ENCODE measurements at places on chromosomes 16 and 17. TPM values are rescaled to one million over a fixed set of nuclear protein-coding genes. Genes with fewer than 3 reads are reported as not detected.

GRCh38 chr16:49580751-49581303 lies 207.2 kb downstream of the C16orf78 start:
- no peak for DNase-seq

Gene ST6GALNAC2
- 8.3 TPM for polyA plus RNA-seq

Gene NPIPB8
- polyA plus RNA-seq: not detected

DNA sequence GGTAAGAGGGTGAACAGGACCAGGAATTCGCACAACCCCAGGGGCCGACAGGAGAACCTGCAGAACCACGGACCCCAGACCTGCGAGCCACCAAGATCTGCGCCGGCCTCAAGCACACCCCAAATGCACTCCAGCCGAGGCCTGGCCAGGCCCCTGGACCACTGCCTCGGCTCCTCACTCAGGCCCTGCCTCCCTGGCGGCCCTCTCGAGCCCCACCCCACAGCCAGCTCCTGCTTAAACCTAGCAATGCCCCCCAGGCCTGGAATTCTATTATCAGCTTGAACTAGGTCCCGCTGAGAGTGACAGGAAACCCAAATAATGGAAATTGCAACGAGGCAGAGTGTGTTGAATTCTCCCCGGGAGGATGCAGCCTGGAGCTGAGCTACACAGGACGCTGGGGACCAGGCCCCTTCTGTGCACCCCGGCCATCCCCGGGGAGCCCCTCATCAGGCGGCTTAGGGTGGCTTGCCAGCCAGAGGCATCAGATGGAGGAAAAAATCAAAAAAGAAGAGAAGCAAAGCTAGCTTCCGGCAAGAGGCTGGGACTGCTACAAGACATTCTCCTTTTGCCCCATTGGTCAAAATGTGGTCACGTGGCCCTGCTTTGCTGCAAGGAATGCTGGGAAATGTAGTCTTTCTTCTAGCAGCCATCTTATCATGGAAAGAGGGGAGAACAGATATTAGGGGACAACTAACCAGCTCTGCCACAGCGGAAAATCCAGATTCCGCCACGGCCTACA lies 2.4 kb upstream of the ENPP7 start:
- peak; percentile 98 for DNase-seq

- DNase-seq: no peak
These were observed 9.5 kb downstream of the KRT32 start for GRCh38 chr17:41457676-41458075.

- DNase-seq: no peak
These were observed 78.1 kb downstream of the OR1D5 start for GRCh38 chr17:2985318-2985717.

GRCh38 chr16:77430787-77431585 lies 3.8 kb downstream of the ADAMTS18 start:
- peak; percentile 61 for DNase-seq

Gene REXO5
- polyA plus RNA-seq: 12.6 TPM

GRCh38 chr16:83397601-83398291 lies 410.0 kb upstream of the HSBP1 start:
- DNase-seq: no peak

DNA sequence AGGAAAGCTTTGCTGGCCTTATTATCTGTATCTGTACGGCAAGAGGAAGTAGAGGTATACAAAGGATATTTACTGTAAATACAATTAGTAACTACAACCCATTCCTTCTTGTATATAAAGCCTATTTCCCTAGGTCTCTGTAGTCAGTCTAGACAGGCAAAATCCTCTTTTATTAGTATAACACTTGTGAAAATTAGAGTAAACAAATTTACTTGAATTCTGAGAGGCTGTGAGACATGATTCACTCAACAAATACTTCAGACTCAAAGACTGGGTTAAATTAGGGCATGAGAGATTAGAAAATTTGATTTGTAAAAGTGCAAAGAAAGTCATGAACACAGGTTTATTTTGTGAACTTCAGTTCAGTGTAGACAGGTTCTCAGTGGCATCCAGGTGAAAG lies 30.9 kb upstream of the CDH8 start:
- no peak for DNase-seq

DNA sequence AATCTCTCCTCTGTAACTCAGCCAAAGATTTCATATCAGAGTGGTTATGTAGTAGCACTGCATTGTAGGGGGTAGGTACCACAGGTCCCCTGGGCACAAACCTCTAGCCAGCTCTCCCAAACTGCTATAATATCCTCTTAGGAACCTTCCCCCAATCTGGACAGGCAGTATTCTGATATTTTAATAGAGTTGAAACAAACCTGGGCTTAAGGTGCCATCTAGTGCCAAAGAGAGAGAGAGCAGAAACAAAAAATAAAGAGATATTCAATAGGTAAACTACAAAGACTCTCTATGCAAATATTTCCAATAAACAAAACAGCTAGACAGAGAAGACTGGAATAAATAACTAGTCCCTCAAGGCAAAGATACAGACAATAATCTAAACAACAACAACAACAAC lies 1070.0 kb downstream of the CDH11 start:
- DNase-seq: peak; percentile 13

Gene CCDC144A
- polyA plus RNA-seq: 0.44 TPM

Gene MEOX1
- polyA plus RNA-seq: not detected

- DNase-seq: no peak
These were observed at the start of gene CBFA2T3 for GRCh38 chr16:88977018-88977811. CBFA2T3 (minus strand) TSS chr16:88977207; CDS start chr16:88976807, 400 bp downstream.

DNA sequence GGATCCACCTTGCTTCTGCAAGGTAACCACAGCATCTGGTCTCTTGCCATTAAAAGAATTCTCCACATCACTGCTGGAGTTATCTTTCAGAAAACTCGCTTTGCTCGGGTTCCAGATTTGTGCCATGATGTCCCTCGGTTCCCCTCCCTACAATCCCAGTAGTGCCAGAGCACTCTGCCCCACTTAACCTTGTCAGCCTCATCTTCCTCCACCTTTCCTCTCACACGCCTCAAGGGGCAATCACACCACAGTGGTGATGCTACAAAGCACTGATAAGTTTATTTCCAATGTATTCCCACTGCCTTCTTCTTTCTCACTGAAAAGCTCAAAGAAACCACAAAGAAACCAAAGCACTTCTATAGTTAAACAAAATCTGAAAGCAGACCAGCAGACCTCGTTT lies 11.4 kb upstream of the CDRT4 start:
- no peak for DNase-seq

GRCh38 chr17:55750750-55751657 lies at the start of gene PCTP:
PCTP (plus strand) TSS chr17:55751051; CDS start chr17:55751104, 53 bp downstream.
- DNase-seq: peak; percentile 90

- DNase-seq: peak; percentile 90
These were observed 42.5 kb downstream of the MYH3 start for GRCh38 chr17:10614536-10615155.

GRCh38 chr17:21239680-21240368 lies 13.4 kb downstream of the NATD1 start:
- DNase-seq: peak; percentile 13

- no peak for DNase-seq
These were observed 487.5 kb upstream of the SALL1 start for GRCh38 chr16:51638339-51639135.

Gene SCIMP
- polyA plus RNA-seq: 0.44 TPM

Gene SLFN14
- polyA plus RNA-seq: not detected

DNA sequence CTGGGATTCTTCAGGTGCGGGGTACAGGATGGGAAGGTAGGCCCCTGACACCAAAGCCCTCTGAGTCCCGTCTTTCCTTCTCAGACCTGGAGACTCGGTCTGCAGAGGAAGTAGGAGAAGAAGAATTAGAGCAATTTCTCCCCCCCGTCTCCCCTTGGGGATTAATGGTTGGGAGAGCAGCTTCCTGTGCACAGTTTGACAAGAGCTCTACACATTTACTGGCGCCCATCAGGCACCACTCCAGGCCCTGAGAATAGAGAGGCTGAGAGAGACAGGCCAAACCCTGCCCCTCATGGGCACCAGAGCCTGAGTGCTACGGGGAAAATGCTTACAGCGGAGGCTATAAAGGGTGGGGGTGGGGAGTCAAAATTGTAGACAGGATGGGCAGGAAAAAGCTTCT lies 3.5 kb upstream of the C16orf74 start:
- DNase-seq: no peak

Gene TPSAB1
- polyA plus RNA-seq: not detected

DNA sequence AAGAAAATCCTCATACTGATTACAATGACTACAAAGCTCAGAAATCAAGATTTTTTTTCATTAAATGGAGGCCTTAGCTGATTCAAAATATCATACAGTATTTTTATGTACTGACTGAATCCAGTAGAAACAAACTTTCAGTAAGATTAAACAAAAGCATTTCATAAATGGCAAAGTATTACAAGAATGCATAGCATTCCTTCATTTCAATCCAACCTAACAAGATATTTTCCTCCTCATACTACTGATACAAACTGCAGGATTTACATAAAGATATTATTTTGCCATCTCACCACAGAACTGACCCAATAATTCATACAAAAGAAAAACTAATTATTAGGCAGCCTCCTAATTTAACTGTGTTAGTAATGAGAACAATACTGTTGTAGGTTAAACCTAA lies 6.2 kb upstream of the KANSL1 start:
- no peak for DNase-seq

GRCh38 chr17:17078832-17079231 lies 36.6 kb downstream of the MPRIP start:
- no peak for DNase-seq

DNA sequence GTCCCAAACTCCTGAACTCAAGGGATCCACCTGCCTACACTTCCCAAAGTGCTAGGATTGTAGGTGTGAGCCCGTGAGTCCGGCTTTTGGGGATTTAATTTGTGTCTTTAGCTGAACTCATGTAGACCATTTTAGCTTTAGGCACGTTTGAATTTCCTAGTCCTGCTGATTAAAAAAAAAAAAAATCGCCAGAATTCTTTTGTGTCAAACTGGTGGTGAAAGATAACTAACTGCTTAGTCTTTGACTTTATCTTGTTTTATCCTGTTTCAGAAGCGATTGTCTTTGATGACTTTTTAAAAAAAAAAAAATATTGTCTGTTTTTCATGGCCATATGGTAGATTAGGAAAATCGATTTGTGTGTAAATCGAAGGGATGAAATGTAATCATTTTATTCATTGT lies 2.6 kb downstream of the RABEP1 start:
- DNase-seq: no peak

Data from brain (organoid and tissue), 16 donors.